ENCODE measurements at places on chromosomes 12 and 14. TPM values are rescaled to one million over a fixed set of nuclear protein-coding genes. Genes with fewer than 3 reads are reported as not detected.

NTN4 gene
- polyA plus RNA-seq, result 15.6 TPM

CEBPE gene
- polyA plus RNA-seq, result not detected

SIX1 gene
- 0.24 TPM for polyA plus RNA-seq

MGP gene
- 1,064 TPM for polyA plus RNA-seq

KRT79 gene
- not detected for polyA plus RNA-seq

IL31 gene
- not detected for polyA plus RNA-seq

ABCD2 gene
- polyA plus RNA-seq, result 0.40 TPM

ADAM20 gene
- 0.24 TPM for polyA plus RNA-seq

FAM90A1 gene
- 0.33 TPM for polyA plus RNA-seq

DNA sequence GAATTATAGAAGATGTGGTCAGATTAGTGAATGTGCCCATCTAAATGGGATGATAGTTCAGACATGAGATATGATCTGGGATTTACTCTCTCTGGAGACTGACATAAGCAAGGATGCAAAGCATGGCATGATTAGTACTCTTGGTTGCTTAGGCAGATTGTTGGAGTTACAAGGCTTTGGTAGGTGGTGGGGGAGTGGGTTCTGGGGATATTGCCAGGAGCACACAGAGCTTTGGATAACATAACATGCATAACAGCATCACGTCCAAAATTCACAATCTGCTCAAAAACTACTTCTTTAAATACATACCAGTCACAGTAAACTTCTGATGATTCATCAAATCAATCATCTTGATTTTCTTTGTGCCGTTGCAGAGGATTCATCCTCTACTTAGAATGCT, 287.4 kb downstream of the ACSS3 start:
- DNase-seq, result no peak

DNA sequence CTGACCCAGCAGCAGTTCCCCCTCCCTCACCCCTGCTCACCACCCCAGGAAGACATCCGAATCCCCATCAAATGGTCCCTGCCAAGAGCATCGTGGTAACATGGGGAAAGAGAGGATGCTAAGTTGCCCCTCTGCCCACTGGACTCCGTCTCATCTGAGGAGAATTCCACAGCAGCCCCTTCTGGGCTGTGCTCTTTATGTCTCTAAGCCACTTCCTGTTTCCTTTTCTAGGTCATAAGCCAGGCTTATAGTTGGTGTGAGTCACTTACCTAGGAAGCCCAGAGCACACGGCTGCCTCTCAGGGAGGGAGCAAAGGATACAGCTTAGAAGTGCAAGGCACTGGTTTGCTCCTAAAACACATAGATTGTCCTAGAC, 76.0 kb downstream of the VCPKMT start:
- no peak for DNase-seq

DNA sequence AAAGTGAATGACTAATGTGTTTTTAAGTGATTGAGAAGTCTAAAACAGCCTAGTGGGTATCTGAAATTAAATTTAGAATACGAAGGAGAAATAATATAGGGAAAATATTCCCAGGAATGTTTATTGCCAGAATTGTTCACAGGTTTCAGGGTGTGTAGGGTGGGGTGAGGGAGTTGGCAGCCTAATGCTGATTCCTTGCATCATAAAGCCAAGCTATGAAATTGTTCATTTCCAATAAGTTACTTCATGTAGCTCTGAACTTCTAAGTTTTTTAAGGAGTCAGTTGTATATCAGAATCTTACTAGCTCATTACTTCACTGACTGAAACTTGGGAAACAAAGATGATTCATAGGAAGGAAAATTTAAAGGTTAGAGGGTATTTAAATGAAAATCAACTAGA, 56.4 kb downstream of the RAB35 start:
- no peak for DNase-seq

DNA sequence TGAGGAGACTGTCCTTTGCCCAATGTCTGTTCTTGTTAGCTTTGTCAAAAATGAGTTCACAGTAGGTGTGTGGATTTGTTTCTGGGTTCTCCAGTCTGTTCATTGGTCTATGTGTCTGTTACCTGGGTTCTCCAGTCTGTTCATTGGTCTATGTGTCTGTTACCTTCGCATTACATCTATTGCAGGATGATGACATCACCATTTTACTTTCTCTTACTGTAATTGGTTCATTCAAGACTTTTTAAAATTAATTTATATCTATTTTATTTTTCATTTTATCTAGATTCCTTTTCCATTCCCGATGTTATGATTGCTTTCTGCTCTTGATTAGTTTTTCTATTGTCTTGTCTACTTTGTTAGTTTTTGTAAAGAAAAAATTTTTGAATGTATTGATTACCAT, 615.5 kb downstream of the SOX5 start:
- no peak for DNase-seq

DNA sequence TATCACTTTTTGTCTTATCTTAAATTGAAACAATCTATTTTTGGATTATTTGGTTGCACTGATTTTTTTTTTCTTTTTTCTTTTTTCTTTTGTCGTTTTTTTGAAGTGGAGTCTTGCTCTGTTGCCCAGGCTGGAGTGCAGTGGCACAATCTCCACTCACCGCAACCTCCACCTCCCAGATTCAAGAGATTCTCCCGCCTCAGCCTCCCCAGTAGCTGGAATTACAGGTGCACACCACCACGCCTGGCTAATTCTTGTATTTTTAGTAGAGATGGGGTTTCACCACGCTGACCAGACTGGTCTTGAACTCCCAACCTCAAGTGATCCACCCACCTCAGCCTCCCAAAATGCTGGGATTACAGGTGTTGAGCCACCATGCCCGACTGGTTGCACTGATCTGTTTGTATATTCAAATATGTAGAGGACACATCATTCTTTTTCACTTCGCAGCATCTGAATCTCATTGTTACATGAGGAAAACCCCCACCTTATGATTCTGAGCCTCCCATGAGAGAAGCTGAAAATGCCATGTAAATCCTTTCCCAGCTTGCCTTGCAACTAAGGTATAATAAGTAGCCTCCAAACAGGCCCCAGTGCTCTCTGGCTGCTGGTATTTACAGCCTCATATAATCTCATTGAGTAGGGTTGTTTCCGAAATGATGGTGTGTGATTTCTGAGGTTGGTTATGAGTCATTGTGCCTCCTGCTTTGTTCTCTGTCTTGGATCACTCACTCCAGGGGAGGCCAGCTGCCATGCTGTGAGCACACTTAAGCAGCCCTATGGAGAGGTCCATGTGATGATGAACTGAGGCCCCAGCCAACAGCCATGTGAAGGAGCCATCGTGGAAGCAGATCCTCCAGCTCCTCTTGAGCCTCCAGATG, 5.2 kb upstream of the HSP90B1 start:
- no peak for DNase-seq

GRCh38 chr14:100695423-100695738, 31.3 kb upstream of the DLK1 start:
- DNase-seq, result no peak

GRCh38 chr12:105906561-105906960, 232.2 kb downstream of the NUAK1 start:
- DNase-seq, result no peak

GRCh38 chr14:98944989-98945388, 327.0 kb downstream of the BCL11B start:
- DNase-seq, result no peak

DNA sequence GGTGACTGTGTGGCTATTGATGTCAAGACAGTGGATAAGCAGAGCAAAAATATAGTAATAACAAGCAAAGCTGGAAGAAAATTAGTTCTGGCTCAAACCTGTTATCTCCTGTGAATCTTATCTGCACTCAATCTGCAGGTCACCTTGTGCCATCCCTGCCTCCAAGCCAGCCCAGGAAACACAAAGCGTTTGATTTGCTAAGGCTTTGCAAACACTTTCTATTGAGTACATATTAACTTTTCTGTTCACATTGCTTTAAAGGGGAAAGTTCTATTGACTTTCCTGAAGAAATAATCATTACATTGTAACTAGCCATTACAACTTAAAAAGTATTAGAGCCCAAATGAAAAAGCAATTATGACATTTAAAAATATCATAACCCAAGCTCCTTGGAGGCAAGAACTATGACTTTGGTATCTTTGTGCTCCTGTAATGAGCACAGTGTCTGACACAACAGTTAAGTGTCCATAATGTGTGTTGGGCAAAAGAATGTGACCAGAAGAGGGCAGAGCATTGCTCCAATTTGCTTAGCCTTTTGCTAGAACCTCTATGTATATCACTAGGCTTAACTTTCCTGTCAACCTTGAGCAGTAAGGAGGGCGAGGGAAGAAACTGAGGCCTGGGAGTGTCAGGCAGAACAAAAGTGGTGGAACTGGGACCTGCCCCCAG, 24.7 kb downstream of the SERPINA3 start:
- DNase-seq, result no peak

DNA sequence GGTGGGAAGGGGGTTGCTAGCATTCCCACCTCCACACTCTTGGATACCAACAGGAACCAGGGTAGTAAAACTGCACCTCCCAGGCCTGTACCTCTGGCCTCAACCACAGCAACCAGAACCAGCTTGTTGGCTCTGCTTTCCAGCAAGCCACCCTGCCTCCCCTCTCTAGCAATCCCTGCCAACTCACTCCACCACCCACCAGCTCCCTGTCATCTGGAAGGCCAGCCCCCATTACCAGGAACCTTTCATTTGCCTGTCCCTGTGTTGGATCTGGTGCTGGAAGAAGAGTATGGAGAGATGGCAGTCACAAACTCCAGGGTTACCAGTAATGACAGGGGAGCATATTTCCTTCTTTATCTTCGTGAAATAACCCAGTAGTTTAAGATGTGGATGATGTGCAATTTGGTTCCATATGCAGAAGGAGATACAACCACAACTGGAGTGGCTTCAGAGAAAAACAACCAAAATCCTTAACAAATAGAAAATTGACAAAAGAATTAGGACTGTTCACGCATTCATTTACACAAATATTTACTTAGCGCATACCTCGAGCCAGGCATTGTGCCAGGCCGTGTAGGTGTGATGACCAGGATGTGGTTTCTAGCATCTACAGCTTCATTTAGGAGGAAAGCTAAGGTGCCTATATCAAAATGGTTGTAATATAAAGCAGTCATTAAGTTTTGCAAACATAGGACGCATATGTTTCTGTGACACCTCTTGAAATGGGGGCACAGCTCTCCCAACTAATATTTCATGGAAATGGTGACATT, 3.4 kb downstream of the B4GALNT3 start:
- DNase-seq, result no peak

GRCh38 chr12:30396576-30396975, 299.1 kb downstream of the IPO8 start:
- DNase-seq, result no peak

DNA sequence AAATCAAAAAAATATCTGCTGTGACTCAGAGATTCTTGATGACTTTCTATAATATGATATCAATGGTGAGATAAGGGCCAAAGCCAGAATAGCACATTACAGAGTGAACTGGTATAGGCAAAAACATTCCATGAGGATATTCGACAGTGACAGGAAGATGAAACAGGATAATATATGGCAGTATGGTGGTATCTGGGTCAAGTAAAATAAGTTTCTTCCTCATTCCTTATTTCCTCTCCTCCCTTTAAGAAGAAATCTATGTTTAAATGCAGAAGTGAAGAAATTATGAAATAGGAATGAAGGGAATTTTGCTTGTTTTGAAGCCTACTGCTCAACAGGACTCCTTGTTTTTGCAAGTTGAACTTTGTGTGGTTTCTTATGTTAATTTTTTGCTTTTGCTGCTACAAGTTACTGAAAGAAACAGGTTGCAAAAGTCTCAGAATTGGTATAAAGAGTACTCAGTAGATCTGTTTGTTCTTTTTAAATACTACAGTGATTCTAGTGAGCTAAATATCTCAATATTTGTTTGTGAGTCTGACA, 7.0 kb downstream of the ACSS3 start:
- no peak for DNase-seq

DNA sequence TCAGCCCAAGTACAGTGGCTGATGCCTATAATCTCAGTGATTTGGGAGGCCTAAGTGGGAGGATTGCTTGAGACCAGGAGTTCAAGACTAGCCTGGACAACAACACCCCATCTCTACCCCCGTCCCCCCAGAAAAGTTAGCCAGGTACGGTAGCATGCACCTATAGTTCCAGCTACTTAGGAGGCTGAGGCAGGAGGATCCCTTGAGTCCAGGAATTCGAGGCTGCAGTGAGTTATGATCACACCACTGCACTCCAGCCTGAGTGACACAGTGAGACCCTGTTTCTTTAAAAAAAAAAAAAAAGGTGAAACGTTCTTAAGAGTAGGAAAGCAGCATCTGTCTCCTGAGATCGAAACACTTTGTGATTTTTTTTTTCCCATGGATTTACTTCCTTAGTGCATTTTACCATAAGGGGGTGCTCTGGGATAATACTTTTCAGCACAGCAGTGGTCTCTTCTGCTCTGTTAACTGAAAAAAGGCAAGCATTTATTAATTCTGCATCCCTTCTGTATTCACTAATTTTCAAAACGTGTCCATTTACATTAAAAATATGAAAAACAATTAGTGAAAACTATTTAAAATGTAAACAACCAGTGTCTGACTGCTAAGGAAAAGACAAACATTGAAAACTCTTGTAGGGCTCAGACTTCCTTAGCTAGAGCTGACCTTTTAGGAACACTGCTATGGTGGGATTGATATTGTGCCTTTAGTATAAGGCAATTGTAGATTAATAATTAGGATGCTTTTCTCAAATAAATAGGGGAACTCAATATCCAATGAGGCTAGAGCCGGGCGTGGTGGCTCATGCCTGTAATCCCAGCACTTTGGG, 31.2 kb upstream of the USP44 start:
- DNase-seq, result no peak

GRCh38 chr14:67571991-67572323, 28.1 kb downstream of the PIGH start:
- DNase-seq, result no peak

- DNase-seq, result no peak
These were observed 19.2 kb downstream of the ITPR2 start for GRCh38 chr12:26813812-26814211.

- DNase-seq, result no peak
These were observed 479.1 kb downstream of the MED13L start for GRCh38 chr12:115798309-115798917.

- DNase-seq, result no peak
These were observed 227.8 kb downstream of the ZFP36L1 start for GRCh38 chr14:68564826-68565759.

DNA sequence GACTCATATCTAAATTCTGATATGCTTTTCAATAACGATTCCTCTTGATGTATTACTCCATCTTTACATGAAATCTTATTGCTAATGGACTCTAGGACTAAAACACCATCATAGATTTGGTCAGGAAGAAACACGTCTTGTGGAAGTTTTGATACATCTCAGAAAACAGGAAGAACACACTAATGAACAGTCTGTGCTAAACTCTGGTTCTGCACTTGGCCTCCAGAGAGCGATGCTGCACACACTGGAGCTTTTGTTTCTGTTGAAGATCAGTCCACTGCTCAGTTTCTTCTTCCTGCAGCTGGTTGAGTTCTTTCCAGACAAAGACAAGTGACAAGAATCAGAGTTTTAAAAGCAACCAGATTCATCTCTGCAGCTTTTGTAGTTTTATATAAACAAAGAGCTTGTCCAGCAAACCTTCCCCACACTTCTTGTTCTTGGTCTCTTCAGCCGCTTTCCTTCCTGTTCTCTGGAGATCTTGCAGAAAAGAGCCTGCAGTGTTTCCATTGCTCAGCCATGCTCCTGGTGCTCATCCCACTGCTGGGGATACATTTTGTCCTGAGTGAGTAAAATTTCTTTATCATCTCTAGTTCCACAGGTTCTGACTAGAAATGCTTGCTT, 229.1 kb upstream of the OR4E1 start:
- DNase-seq, result no peak

- no peak for DNase-seq
These were observed 4.0 kb downstream of the HOXC8 start for GRCh38 chr12:54012631-54013409.

GRCh38 chr14:56390859-56391258, 188.7 kb upstream of the TMEM260 start:
- DNase-seq, result no peak

- no peak for DNase-seq
These were observed 14.3 kb upstream of the PIP4K2C start for GRCh38 chr12:57576613-57577160.
